ENCODE measurements at places on chromosomes 6 and 20. TPM values are rescaled to one million over a fixed set of nuclear protein-coding genes. Genes with fewer than 3 reads are reported as not detected.

DNA sequence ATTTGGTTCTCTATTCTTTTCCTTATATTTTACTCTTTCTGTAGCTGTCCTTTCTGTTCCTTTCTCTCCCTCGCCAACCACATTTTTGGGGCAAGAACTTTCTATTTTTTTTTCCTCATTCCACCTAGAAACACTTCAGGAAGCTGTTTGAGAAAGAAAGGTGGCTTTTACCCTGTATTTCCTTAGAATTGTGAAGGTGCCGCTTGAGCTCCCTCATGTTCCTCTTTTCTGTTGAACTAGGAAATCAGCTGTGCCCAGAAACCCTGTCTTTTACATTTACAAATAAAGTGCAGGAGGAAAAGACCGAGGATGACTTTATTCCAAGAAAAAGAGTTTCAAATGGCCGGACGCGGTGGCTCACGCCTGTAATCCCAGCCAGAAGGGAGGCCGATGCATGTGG is 38.2 kb downstream of the OR2B2 start:
- no peak for DNase-seq

The ULBP3 gene
- 13.6 TPM for total RNA-seq

The NANP gene
- total RNA-seq, result 11.0 TPM

DNA sequence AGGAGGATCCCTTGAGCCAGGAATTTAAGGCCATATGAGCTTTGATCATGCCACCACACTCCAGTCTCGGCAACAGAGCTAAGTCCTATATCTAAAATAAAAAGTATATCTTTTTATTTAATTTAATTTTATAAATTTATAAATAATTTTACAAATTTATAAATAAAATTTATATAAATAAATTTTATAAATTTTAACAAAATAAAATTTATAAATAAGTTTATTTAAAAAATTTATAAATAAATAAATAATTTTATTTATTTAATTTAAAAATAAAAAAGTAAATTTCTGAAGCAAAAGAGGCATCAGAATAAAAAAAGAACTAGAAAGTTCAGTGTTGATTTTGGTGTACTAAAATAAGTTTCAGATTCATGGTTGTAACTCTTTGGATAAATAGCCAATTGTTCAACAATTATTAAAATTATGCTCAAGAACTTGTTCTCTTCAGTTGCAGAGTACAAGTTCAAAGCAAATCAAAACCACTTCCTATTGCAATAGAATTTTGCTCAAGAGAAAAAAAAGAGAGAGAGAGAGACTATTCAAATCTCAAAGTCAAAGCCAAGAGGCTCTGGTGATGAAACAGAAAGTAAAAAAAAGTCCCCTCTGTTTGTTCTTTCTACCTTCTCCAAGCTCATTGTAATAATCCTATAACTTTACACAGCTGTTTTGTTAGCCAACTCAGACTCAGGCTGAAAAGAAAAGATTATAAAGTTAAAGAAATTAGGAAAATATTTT is 547.5 kb upstream of the ADGRB3 start:
- no peak for DNase-seq

The OR2H2 gene
- not detected for total RNA-seq

DNA sequence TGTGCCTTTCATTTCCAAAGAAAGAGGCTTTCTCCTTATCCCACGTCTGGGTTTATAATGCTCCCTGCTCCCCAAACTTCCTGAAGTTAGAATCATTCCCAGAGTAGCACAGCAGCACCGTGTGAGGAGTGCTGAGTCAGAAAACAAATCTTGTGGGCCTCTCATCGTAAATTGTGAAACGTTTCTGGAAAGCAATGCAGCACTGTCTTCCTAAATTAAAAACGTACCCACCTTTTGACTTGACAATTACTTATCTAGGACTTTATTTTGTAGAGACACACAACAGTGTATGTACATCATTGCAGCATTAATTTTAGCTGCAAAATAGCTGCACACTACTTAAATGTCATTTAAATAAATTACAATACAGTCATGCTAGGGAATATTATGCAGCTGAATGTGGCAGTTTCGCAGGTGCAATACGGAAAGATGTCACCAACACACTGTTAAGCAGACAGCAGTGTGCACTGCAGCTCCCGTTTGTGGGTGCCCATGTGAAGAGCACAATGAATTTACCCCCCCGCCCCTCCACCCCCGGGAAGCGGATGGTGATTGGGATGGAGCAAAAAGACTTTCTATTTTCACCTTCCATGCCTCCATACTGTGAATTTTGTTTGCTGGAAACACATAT is 30.8 kb downstream of the RRBP1 start:
- no peak for DNase-seq
